Vagina (tissue), 2 donors: ENCODE measurements at places on chromosomes 11 and 22.

DNA sequence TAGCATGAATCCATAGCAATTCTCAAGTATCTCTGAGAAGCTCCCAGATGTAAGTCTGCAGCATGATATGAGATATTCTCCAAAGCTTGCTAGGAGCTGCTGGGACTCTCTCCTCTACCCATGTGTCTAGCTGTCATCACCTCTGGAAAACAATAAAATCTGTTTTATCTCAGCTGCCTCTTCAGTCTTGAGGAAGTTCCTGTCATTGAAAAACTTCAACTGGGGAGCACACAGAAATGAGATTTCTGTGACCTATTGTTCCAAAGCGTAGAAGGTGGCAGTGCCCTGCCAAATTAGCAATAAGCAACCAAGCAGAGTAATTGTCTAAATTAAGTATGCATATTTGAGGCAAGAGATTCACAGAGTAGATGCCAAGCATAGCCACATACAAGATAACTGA, 1380.6 kb upstream of the RAG2 start:
- H3K4me1 ChIP-seq, result no peaks in the 10 kb centered on the region
- H3K4me3 ChIP-seq, result no peak overlapping the region
- H3K36me3 ChIP-seq, result no peaks in the 10 kb centered on the region
- H3K27ac ChIP-seq, result no peak overlapping the region
- no peaks in the 10 kb centered on the region for H3K27me3 ChIP-seq

DNA sequence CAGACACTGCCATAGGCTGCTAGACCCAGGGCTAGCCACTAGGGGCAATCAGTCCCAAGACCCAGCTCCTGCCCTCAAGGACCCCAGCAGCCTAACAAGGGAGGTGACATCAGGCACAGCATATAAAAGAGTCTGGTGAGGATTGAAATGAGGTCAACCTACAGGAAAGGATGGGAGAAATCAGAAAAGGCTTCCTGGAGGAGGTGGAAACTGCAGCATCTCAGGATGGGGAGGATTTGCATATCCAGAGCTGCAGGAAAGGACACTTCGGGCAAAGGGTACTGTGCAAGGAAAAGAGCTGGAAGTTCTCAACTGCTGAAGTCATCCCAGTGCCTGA, 2.9 kb upstream of the ARFGAP2 start:
- H3K27me3 ChIP-seq, result no peaks in the 10 kb centered on the region
- H3K4me3 ChIP-seq, result no peak overlapping the region
- peaks cover 33% of the 10 kb centered on the region for H3K4me1 ChIP-seq
- DNase-seq, result no peak
- H3K27ac ChIP-seq, result no peak overlapping the region

DNA sequence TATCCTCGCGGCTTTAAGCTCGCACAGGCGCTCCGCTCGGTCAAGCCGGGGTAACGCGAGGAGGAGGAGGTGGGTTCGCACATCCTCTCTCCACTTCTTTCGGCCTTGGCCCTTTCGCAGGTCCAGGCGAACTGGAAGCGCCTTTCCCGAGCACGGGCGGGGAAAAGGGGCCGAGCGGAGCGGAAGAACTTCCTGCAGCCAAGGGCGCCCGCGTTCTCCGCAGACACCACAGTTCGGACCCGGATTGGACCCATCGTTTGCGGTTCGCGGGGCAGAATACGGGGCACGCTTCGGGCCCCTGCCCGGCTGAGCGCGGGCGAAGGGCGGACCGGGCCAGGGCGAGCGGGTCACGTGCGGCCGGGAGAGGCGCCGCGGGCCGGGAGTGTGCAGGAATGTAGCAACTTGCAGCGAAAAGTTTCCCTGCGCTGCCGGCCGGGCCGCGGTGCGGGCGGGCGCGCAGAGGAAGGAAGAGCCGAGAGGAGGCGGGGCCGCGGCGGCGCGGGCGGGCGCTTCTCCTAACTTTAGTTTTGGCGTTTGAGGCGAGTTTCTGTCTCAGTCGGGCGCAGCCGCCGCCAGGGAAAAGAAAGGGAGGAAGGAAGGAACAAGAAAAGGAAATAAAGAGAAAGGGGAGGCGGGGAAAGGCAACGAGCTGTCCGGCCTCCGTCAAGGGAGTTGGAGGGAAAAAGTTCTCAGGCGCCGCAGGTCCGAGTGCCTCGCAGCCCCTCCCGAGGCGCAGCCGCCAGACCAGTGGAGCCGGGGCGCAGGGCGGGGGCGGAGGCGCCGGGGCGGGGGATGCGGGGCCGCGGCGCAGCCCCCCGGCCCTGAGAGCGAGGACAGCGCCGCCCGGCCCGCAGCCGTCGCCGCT, at the start of gene YAP1:
Gene YAP1 (plus strand): TSS at position 552 of the 865 bp plus-strand sequence. CDS start 402 bp downstream, outside the sequence.
- no peaks in the 10 kb centered on the region for H3K27me3 ChIP-seq
- peaks cover 36% of the 10 kb centered on the region for H3K4me1 ChIP-seq
- H3K27ac ChIP-seq, result peak within 1 kb of the TSS; percentile 99
- H3K36me3 ChIP-seq, result no peaks in the 10 kb centered on the region

GRCh38 chr22:36087784-36088183, 59.2 kb upstream of the RBFOX2 start:
- no peak overlapping the region for H3K4me3 ChIP-seq
- H3K4me1 ChIP-seq, result no peaks in the 10 kb centered on the region
- no peak for DNase-seq
- no peaks in the 10 kb centered on the region for H3K27me3 ChIP-seq
- H3K27ac ChIP-seq, result no peak overlapping the region

- H3K27me3 ChIP-seq, result no peaks in the 10 kb centered on the region
- no peak for DNase-seq
- no peak overlapping the region for H3K27ac ChIP-seq
- no peak overlapping the region for H3K4me3 ChIP-seq
- H3K36me3 ChIP-seq, result no peaks in the 10 kb centered on the region
- no peaks in the 10 kb centered on the region for H3K4me1 ChIP-seq
These were observed 490.3 kb downstream of the METTL15 start for GRCh38 chr11:28598531-28598930.

DNA sequence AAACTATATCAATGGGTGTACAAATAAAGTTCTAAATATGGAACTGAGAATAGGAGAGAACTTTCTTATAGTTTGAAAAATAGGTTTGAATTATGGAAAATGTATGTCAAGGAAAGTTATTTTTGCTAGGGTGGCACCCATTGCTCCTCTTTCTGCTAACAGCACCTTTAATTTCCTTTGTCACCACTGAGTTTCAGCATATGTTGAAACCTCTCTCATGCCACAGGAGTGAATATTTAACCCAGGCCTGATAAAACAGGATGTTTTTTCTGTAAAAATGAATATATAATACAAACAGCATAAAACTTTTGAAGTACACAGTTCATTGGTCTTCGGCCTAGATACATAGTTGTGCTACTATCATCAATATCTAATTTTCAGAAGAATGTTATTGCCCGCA, 385.5 kb upstream of the ANO5 start:
- no peaks in the 10 kb centered on the region for H3K36me3 ChIP-seq
- no peaks in the 10 kb centered on the region for H3K4me1 ChIP-seq
- H3K4me3 ChIP-seq, result no peak overlapping the region
- H3K27me3 ChIP-seq, result no peaks in the 10 kb centered on the region
- no peak overlapping the region for H3K27ac ChIP-seq

DNA sequence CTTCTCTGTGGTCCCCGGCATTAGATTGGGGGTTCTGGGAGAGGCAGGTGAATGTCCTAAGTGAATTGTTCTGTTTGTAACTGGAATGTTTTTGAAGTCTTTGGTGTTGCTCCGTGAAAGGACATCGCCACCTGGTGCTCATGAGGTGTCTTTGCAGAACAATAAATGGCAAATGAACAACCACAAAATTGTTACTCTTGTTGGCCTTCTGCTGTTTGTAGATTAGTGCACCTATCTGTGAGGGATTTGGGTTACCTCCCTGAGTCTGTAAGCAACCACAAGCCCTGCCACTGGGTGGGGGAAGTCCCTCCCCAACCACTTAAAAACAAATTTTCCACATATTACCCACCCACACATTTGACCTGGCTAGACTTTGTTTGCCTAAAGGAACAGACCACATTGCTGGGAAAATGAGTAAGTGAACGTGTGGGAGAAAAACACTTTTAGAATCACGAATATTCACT, 4.7 kb downstream of the MPEG1 start:
- H3K4me3 ChIP-seq, result no peak overlapping the region
- DNase-seq, result no peak
- H3K27me3 ChIP-seq, result no peaks in the 10 kb centered on the region

DNA sequence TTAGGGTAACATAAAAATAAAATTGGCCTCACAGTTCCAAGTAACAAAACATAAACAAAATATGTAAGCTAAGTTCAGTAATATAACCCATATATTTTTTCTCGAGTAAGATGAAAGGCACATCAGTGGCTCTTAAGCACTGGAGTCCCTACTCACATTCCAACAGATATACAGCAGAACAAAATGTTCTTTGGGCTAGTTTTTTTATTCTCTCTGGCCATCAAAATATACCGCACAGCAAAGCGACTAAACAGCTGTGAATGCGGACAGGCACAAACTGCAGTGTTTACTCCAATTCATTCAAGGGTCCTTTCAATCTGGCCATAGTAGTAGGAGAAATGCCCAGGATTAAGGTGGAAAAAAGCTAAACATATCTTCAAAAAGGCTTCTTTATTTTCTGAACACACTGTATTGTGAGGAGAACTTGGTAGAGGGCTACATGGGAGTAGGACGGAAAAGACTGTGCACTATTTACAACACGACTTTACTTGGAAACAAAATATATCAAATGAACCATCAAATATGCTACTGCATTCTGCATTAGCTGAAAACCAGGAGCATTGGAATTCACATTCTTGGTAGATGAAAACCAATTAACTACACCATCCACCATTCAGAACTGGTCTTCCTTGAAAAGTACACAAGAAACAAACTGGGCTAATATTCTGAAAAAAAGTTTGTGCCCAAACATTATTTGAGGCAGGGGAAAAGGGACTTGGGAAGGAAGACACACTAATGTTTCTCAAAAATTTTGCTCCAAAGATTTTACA, 4.4 kb downstream of the CDON start:
- no peaks in the 10 kb centered on the region for H3K27me3 ChIP-seq
- DNase-seq, result no peak
- no peak overlapping the region for H3K4me3 ChIP-seq
- peaks cover 25% of the 10 kb centered on the region for H3K4me1 ChIP-seq
- no peak overlapping the region for H3K27ac ChIP-seq

DNA sequence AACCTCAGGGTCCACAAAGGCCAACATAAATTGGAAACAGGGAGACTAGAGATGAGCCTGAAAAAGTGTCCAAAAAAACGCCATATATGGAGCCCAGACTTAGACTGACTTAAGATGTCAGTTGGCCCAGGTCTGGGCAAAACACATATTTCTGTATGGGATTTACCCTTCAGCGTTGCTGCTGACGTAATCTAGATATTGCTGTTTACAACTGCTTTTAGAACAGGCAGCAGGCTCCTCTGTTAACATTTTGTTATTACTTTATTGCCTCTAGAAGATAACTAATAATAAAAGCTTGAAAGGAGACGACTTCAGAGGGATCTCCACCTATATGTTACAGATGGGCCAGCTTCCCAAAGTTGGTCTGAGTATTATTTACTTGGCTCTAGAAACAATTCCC, 8.7 kb downstream of the ME3 start:
- peaks cover 21% of the 10 kb centered on the region for H3K4me1 ChIP-seq
- H3K27me3 ChIP-seq, result no peaks in the 10 kb centered on the region
- DNase-seq, result no peak
- peak overlapping the region; percentile 27 for H3K27ac ChIP-seq
- no peak overlapping the region for H3K4me3 ChIP-seq
- H3K36me3 ChIP-seq, result no peaks in the 10 kb centered on the region

DNA sequence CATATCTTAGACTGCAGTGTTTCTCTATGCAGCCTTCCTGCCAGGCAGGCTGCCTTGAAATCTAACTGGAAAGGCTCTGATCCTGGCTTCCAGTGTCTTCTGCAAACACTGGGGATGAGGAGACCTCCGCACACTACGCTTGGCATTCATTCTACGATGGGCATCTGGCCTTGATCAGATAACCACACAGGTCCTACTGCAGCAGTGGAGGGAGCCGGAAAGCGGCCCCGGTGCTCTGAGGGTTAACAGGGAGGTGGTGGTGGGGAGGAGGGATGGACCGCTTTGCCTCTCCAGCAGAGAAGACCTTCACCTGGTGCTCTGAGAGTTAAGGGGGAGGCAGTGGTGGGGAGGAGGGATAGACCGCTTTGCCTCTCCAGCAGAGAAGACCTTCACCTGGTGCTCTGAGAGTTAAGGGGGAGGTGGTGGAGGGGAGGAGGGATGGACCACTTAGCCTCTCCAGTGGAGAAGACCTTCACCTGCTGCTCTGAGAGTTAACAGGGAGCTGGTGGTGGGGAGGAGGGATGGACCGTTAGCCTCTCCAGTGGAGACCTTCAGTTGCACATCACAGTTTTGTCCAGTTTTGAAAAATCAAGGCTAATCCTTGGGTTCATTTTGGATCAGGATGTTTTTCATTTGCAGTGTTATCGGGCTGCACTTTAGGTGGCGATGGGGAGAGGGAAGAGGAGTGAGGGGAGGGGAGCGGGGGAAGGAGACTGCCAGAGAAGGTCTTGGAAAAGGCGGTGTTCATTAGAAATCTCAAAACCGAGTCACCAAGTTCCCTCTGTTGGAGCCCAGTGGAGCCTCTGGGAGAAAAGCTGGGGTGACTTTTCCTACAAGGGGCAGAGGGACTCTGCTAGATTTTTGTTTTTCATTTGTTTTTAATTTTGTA, 5.6 kb downstream of the GAL start:
- no peak overlapping the region for H3K27ac ChIP-seq
- H3K4me1 ChIP-seq, result peaks cover 2% of the 10 kb centered on the region
- H3K36me3 ChIP-seq, result no peaks in the 10 kb centered on the region

GRCh38 chr11:9982127-9982795, 311.8 kb downstream of the SBF2 start:
- no peaks in the 10 kb centered on the region for H3K36me3 ChIP-seq
- DNase-seq, result no peak
- no peak overlapping the region for H3K27ac ChIP-seq
- H3K4me1 ChIP-seq, result peaks cover 5% of the 10 kb centered on the region
- H3K4me3 ChIP-seq, result no peak overlapping the region

- H3K27me3 ChIP-seq, result no peaks in the 10 kb centered on the region
- H3K36me3 ChIP-seq, result no peaks in the 10 kb centered on the region
- H3K4me3 ChIP-seq, result peak within 1 kb of the TSS; percentile 38
- peaks cover 10% of the 10 kb centered on the region for H3K4me1 ChIP-seq
- no peak within 1 kb of the TSS for H3K27ac ChIP-seq
- no peak for DNase-seq
These were observed at the start of gene MYRF for GRCh38 chr11:61752117-61752924. MYRF (plus strand) TSS chr11:61752636; CDS start chr11:61752745, 109 bp downstream.

- peaks cover 3% of the 10 kb centered on the region for H3K36me3 ChIP-seq
- no peaks in the 10 kb centered on the region for H3K27me3 ChIP-seq
- peaks cover 31% of the 10 kb centered on the region for H3K4me1 ChIP-seq
- H3K4me3 ChIP-seq, result no peak overlapping the region
- no peak overlapping the region for H3K27ac ChIP-seq
- DNase-seq, result no peak
These were observed 658 bp downstream of the STIP1 start for GRCh38 chr11:64186492-64187165.
